ENCODE measurements at places on chromosomes 1 and 21.
A peak's percentile ranks its signal among the peaks of the same experiment; 100 is the strongest.

DNA sequence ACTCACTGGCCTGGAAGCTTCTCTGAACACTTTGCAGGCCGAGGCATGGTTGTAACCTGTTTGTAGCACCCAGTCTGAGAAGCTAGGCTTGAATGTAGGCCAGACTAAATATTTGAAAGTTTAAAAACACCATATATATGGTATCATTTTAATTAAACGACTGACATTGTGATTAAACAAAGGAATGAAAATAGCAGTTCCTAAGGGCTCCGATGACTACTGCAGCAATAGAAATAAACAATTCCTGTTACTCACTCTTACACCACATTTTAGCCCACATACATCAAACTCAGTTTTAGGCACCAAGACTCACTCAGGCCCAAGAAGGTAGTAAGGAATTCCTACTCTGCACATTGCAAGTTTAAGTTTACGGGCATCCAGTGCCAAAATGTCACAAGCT is 281.2 kb downstream of the AKT3 start:
- DNase-seq = peak; percentile 11

GRCh38 chr1:147738129-147738528 is 22.3 kb downstream of the GJA5 start:
- DNase-seq = no peak

GRCh38 chr1:169586067-169586394 is 250 bp downstream of the F5 start:
- DNase-seq = no peak

DNA sequence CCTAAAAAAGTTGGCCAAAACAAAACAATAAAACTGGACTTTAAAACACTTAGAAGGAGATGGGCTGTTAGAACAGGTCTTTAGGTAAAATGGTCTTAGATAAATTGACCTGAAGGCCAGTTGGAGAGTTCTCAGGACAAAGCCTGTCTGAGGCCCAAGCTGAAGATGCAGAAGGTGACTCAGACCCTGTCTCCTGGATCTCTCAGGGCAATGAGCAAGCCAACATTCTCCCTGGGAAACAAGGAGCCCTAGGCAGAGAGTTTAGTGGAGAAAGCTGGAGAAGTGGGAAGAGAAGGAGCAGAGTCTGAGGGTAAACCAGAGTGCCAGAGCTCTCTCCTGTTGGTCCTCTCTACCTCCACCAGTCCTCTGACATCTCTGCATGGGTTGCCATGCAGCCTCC is 70.1 kb downstream of the FCRL5 start:
- no peak for DNase-seq

DNA sequence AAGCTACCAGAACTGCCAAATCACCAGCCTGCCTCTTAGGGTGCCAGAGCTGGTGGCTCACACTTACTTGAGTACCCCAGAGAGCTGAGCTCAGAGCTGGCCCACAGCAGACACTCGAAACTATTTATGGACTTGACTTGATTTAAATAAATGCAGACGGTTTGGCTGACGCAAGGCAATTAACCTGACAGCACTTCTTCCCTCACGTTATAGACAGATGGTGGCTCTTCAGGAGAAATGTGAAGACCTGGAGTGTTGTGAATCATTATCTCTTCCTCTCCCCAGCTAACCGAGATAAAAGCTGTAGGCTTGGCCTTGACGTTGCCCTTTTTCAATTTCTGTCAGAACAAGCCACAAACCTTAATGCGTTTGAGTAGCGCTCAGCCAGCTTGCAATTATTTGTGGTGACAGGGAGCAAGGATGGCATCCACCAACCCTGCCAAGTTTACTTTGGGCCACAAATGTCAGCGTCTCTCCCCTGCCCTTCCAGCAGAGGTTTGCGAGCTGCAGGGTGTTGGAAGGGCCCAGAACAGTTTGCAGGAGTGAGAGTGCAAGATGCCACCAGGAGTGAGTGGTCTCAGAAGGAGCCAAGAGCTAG is 34.0 kb upstream of the BCAR3 start:
- DNase-seq = no peak

DNA sequence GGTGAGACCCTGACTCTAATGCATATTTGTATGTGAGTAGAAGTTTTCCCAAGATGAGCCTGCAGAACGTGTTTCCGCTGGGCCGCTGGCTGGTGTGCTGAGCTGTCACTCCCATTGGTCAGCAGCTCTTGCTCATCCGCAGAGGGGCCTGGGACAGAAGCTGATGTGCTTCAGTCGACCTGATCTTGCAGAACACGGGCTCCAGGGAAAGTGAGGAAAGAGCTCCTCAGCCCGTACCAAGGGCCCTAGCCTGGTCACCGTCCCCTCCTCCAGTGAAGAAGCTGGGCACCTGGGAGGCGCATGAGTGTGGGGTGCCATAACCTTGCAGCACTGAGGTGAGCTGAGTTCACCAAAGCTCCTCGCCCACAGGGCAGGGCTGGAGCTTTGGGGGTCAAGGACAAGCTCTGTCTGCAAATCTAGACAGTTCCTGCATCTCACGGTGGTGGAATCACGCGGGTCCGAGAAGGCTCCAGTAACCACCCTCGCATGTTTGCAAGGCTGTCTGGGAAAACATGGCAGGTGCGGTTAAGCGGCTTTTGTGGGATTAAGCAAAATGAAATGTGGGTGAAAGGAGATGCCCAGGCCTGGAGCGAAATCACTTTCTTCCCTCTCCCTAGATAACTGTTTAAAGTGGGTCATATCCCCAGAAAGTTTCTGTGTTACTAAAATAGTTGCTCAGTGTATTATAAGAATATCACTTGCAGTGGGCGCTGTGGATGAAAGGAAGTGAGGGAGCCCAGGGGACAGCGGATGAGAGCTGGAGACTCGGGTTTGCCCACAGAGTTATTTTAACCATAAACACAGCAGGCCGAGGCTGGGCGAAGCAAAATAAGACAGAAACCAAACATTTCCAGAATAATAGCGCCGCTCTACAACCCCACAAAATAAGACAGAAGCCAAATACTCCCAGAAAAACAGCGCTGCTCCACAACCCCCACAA is 33.1 kb upstream of the LRRC3 start:
- DNase-seq = no peak

DNA sequence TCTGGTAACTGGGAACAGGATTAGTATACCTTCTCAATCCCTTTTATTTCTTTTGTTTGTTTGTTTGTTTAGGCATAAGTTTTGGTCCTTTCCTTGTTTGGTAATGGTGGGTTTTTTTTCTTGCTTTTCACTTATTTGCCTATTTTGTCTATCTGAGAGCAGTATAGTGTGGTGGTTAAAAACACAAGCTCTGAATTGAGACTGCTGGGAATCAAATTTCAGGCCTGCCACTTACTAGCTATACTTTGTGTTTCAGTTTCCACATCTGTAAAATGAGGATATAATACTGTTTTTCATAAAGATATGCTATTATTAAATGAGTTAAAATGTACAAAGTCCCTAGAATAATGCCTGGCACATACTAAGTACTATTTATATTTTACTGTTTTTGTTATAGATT is 81.6 kb upstream of the IVNS1ABP start:
- DNase-seq = no peak

DNA sequence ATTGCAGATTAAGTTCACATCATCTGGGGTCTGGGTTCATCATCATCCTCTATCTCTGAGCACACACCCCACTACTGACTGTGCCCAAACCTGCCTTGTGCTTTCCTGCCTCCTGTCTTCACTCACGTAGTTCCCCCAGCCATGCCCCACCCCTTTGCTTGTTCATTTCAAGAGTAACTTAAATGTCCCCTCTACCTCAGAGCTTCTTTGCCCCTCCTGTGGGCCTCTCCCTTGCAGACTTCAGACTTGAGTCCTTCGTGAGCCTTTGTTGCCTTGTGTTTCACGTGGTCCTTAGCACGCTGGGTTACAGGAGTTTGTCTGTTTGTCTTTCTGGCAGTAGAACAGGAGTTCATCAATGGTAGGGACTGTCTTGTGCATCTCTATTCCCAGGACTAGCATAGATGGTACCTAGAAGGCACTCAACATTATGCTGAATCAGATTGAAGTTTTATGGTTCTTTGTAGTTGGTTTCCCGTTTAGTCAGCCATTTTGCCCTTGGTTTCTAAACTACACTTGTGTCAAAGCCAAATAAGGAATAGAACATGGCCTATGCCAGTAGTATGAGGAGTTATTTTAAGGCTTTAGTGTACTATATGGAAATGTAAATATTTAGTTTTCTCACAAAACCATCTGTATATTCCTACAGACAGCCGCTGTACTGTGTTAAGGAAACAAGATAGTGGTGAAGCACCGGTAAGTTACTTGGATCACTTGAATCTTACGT is 86.2 kb downstream of the TTC3 start:
- no peak for DNase-seq

DNA sequence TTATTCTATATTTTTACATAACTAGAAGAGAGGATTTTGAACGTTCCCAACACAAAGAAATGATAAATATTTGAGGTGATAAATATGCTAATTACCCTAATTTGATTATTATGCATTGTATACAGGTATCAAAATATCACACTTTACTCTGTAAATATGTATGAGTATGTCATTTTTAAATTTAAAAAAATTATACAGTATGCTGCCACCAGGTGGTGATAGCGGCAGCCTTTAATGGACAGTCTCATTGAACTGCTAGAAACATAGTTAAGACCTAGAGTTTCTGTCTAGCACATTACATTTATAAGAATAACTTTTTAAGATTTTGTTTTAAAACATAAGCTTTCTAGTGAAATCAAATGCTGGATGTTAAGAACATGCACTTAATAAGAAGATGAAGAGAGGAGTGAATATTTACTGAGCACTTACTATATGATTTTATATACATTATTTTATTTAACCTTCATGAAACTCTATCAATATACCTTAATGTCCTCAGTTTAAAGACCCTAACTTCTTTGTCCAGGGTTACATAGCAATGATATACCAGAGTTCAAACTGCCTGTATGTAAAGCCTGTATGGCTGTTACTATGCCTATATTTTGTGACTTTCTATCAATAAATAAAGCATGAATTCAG is 207.1 kb downstream of the NUF2 start:
- no peak for DNase-seq

- no peak for DNase-seq
Observed at GRCh38 chr1:56464294-56464693, 115.1 kb downstream of the PLPP3 start.

Data from AG09309 (cell line).